ENCODE measurements at places on chromosomes 7 and 10.

- DNase-seq, result no peak
These were observed 4.1 kb downstream of the BLNK start for GRCh38 chr10:96267234-96267705.

- DNase-seq, result no peak
These were observed 32.2 kb downstream of the VWA2 start for GRCh38 chr10:114271075-114271778.

GRCh38 chr10:124827474-124827873, 25.9 kb downstream of the ABRAXAS2 start:
- peak; percentile 46 for DNase-seq

DNA sequence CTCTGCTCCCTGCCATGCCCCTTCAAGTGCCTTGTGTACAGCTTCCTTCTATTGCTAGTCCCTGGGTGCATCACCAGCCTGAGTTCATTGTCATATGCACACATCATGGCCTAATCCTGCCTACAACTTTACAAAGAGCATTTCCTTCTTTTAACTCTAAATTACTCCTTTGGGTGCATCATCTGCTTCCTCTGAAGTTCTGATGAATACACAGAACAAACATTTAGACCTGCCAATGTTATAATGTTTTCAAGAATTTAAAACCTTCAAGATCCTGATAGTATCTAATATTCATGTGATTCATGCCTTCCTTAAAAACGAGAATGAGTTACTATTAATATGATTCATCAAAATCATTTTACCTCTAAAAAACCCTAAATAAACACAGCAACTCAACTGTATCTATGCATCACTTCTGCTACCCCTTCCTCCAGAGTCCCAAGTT, 357.1 kb downstream of the MAGI2 start:
- DNase-seq, result no peak

DNA sequence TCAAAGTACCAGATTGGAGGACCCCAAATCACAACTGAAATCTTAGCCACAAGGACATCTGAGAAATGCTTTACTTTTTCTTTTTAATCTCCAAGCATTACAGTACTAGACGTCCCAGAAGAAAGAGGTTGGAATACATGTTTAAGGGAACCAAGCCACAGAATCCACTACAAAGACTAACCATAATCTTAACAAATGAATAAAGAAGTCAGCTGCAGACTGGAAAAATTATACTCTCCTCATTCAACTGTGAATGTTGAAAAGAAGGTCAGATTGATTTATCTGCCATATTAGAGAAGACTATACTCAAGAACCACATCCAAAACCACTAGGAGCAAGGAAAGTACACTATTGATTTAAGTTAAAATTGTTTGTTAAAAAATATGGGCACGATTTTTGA, 102.1 kb upstream of the ABCB5 start:
- DNase-seq, result no peak

DNA sequence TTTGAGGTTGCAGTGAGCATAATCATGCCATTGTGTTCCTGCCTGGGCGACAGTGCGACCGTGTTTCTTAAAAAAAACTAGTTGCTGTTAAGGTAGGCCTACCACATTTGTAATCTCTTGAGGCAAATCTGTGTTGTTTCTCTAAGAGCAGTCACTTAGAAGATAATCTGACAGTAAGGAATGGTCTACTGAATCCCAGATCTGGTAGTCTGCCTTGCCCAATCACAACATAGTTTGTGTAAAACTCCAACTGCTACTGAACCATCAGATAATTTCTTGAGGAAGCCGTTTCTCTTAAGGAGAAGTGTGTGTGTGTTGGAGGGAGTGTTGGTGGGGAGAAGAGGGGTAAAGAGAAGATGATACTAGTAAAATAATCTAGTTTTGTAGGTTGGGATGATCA, 5.0 kb downstream of the NRF1 start:
- no peak for DNase-seq

- no peak for DNase-seq
These were observed 55.2 kb upstream of the PDGFA start for GRCh38 chr7:574661-575395.

GRCh38 chr7:85630904-85631600, 444.2 kb upstream of the SEMA3D start:
- DNase-seq, result peak; percentile 57

- no peak for DNase-seq
These were observed 82.3 kb downstream of the PRKAG2 start for GRCh38 chr7:151794508-151795167.

- DNase-seq, result no peak
These were observed 4.0 kb downstream of the FZD8 start for GRCh38 chr10:35638101-35638500.

Measured in cardiac fibroblast (primary cell).